ENCODE measurements at places on chromosomes 2 and 18. TPM values are rescaled to one million over a fixed set of nuclear protein-coding genes. Genes with fewer than 3 reads are reported as not detected.

LIPG gene
- 0.45 TPM for total RNA-seq

DSG1 gene
- total RNA-seq: not detected

LRRC30 gene
- total RNA-seq: not detected

PAX8 gene
- total RNA-seq: 2.0 TPM

ARHGAP25 gene
- total RNA-seq: 51.0 TPM

MDH1B gene
- total RNA-seq: 1.1 TPM

KIF5C gene
- total RNA-seq: 15.3 TPM

SDC1 gene
- not detected for total RNA-seq

UGT1A8 gene
- total RNA-seq: not detected

ALPI gene
- total RNA-seq: not detected

IL36B gene
- total RNA-seq: not detected

STAT4 gene
- 80.6 TPM for total RNA-seq

REG3G gene
- not detected for total RNA-seq

DTNA gene
- total RNA-seq: 0.58 TPM

EPHA4 gene
- total RNA-seq: 0.47 TPM

MAP2 gene
- not detected for total RNA-seq

Data from activated naive CD8-positive, alpha-beta T cell treated with anti-CD3 and anti-CD28 coated beads for 36 hours (primary cell).